Hippocampal formation (tissue), 2 donors: ENCODE measurements at places on chromosomes 7 and 10.

DNA sequence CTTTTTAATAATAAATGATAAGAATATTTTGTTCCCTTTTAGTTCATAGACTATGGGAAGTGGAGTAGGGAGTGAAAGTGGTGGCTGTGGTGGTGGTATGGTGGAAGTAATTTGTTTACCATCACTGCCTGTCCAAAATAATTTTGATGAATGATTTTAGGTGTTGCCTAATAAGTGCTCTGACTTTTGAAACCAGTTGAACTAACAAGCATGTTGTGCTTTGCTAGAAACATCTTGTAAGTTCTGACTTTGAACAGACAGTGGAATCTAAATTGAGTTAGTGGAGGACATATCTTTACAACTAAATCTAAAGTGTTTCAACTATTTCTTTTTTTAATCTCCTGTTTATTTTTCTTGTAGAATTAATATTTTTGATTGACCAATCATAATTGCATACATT, 49.7 kb downstream of the ZEB1 start:
- no peak for DNase-seq

DNA sequence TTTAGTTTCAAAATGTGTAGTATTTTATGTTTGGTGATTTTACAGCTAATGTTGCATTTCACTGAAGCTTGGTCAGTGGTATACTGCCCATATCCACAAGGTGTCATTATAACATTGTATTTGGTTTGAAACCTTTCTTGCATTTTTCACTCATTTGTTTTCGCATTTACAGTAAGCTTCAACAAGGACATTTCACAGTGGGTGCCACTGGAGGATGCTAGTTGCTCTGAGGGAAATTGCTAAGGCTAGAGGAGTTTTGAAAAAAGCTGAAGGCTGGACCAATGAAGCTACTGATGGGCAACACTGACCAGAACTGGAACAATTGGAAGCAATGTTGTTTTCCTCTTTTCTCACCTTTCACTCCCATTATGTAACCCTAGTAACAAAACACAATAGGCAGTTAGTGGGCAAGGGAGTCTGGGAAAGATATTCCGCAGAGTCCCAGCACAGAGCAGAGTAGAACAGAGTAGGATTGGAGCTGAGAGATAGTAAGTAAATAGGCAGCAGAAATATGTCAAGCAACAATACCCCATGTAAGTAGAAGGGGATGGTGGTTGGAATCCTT, 23.6 kb upstream of the SRI start:
- no peak for DNase-seq

GRCh38 chr10:131901181-131901829, 497 bp downstream of the PPP2R2D start:
- no peak for DNase-seq

GRCh38 chr10:78259391-78259790, 225.7 kb downstream of the RPS24 start:
- DNase-seq: no peak

DNA sequence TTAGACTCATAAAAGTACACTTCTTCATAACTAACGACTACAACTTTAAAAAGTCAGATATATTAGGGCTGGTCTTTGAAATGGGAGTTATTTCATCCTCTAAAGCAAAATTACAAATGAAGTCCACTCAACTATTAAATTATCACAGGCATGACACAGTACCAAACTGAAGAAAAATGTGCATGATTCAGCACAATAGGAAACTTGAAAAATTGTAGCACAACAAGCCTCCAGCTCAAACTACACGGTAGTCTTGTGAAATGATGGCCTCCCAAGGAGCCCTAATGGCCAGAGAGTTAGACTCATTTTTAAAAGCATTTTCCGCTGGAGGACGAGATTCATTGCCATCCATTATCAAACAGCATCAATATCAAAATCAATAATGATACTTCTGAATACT, 76.4 kb downstream of the MAGI2 start:
- DNase-seq: no peak

GRCh38 chr10:78078539-78079330, 45.1 kb downstream of the RPS24 start:
- DNase-seq: no peak

DNA sequence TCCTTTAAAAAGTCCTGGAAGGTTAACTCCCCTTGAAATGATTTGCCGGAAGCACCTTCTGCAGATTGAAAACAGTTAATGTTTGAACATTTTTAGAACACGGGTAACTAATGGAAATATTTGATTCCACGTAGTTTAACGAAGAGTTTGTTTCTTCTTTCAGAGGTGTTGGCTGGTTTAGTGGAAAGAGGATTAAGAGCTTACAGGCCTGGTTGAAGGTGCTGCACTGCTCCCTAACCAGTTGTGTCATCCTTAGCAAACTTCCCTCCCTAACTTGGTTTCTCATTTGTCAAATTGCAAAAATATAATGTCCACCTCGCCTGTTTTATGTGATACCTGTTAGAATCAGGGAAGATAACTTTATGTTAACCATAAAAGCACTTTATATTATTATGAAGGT, 243.0 kb upstream of the FZD8 start:
- DNase-seq: no peak

GRCh38 chr7:1945558-1945957, 275.5 kb downstream of the ELFN1 start:
- no peak for DNase-seq

GRCh38 chr7:116782177-116782711, 80.1 kb upstream of the CAPZA2 start:
- no peak for DNase-seq

- DNase-seq: peak; percentile 3
These were observed 117.7 kb downstream of the APBB1IP start for GRCh38 chr10:26555719-26556368.

- no peak for DNase-seq
These were observed 33.4 kb upstream of the DLG5 start for GRCh38 chr10:77959887-77960455.

DNA sequence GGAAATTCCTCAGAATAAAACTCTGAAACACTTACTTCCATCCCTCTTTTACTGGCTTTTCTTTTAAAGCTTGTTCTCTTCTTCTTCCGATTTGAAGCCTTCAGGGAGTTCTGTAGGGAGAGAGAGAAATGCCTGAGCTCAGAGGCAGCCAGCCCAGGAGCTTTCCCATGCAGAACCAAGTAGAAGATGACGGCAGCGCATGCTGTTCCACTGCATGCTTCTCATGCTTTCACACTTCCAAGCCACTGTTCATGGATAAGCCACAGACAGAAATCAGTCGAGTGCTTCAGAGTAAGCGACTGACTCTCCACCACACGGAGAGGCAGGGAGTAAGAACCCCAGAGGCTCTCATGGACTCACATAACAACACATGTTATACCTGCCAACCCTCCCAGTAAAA, 237.3 kb downstream of the DGKI start:
- no peak for DNase-seq

DNA sequence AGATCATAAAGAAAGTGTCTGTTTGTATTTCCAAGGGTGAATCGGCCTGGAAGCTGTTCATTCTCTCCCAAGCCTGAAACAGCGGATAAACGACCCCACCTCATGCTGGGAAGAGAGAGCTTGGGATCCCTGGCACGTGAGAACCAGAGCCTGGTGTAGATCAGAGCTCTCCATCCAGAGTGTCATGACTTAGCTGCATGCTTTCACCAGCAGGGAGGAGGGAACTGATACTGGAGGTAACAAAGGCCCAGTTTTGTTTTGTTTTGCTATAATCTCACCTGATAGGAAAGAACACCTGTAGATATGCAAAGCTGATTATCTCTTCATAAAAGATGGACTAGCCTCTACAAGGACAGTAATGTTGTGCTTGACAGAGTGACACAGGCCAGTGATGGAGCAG, 236.6 kb downstream of the POM121L12 start:
- no peak for DNase-seq

DNA sequence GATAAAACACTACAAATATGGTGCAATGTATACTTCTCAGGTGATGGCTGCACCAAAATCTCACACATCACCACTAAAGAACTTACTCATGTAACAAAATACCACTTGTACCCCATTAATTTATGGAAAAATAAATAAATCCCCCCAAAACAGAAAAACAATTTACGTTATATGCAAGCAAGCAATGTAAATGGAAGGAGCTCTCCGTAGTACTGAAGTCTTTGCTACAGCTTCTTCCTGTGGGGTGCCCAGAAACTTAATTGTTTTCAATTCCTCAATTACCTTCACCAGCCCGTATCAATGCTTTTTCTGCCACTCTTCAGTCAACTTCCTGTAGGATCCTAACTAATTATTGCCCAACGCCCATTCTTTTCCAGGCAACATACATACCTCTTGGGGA, 138.1 kb downstream of the RELN start:
- no peak for DNase-seq

- peak; percentile 22 for DNase-seq
These were observed 5.1 kb downstream of the PRLHR start for GRCh38 chr10:118590334-118590733.

DNA sequence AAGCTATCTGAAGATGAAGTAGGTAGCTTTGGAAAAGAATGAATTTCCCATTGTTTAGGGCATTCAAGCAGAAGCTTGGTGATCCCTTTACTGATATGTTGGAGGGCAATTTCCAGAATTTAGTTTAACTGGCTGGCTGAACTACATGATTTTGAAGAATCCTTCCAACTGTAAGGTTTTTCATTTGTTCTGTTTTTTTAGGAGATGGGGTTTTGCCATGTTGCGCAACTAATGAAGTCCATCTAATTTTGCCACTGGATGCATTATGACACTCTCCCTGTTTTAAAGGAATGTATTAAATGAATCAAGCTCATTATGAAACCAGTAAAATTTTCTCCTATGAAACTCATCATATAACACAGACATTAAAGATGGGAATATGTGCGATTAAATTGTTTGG, 6.1 kb upstream of the DDX50 start:
- no peak for DNase-seq
